ENCODE measurements at places on chromosomes 12 and 14.

GRCh38 chr12:103013741-103014300 lies 56.3 kb downstream of the ASCL1 start:
- no peak for DNase-seq

DNA sequence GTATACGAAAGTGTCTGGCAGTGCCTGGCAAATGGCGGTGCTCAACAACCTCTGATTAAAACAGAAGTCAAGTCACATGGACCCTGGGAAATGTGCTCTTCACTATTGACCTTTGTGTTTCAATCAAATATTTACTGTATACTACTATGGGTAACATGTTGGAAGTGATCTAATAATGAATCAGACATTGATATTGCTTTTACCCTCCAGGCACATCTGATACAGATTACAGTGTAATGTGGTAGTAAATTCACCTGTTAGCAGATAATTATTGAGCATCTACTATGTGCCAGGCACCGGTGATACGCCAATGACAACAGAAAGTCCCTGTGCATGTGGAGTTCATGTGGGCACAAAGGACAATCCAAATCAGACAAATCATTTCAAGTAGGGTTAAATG lies 63.1 kb downstream of the STON2 start:
- DNase-seq = no peak

- no peak for DNase-seq
These were observed 212.2 kb downstream of the DUSP6 start for GRCh38 chr12:89140141-89140540.

GRCh38 chr14:61098721-61099120 lies 117.7 kb downstream of the SLC38A6 start:
- DNase-seq = no peak

DNA sequence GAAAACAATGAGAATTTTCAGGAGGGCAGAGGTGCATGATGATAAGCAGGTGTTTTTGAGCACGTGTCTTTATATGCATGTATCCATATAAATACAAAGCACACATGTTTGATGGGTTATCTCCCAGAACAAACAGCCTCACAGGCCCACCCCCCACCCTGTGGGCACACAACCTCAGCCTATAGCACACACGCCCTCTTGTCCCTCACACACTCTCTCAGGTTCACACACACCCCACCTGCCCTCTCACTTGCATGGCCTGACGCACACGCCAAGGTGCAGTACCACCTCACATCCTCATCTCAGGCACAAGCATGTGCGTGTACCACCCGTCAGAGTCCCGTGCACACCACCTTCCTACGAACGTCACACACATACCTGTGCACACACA lies 8.6 kb upstream of the KRT8 start:
- no peak for DNase-seq

DNA sequence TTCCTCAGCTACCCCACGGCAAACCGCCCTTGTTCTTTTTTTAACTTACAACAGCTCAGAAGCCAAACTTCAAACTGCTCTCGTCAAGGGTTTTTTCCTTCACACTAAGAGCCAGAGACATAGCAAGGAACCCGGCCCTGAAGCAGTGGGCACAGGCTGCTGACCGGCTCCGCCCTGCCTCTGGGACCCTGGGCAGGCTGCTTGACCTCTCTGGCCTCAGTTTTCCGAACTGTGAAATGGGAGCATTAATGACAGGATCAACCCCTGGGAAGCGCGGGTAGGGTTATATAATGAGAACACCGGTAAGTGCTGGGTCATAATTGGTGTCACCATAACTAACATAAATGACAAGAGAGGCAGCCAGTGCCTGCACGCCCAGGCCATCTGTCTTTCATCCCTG lies 21.2 kb upstream of the FZD10 start:
- DNase-seq = no peak

DNA sequence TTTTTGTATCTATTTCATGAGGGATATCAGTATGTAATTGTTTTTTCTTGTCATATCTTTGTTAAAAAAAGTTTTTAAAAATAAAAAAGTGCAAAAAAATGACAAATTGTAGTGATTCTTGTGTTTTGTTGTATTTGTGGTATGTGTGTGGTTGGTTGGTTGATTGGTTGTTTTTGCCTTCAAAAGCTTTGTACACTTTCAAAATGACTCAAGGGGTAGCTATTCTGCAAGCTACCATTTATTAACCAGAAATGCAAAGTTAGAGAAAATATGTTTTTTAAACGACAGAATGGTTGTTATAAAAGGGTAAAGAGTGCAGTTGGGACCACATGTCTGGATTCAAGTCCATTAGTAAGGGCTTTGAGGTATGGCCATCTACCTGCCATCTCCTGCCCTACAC lies 119.3 kb downstream of the SLC35F4 start:
- no peak for DNase-seq

DNA sequence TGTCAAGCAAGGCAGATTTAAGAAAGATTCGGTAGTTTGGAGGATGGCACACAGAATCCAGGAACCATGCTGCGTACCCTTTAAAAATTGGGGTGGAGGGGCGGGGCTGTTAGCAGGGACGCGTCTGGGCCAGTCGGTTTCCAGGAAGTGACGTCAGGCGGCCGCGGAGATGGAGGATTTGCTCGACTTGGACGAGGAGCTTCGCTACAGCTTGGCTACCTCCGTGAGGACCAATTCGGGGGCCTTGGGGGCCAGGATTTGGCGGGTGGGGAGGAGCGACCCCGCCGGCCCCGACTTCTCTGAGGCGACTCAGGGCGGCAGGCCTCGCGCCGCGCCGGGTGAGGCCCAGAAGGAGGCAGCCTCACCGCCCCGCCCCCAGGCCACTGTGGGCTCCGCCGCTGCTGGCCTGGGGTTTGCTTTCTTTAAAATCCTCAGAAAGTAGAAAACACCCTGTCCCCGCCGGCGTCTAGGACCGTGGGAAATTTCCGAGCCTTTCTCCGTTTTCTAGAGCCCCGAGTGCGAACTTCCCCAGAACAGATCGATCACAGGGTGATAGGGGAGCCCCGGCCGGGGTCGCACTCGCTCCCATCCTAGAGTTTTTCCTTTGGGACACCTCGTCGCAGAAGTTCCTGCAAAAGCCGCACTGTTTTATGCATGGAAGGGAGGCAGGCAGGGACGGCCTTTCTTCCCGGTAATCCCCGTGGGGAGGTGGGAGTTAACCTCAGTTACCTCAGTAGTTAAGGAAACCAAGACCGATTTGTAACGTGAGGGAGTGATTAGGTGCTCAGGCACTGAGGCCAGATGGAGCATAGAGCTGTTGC lies at the start of gene IFT43:
Gene IFT43, plus strand, starts transcription at position 146 of the 821 bp plus-strand sequence. Its CDS starts 24 bp downstream, at position 170.
- DNase-seq = peak; percentile 90

DNA sequence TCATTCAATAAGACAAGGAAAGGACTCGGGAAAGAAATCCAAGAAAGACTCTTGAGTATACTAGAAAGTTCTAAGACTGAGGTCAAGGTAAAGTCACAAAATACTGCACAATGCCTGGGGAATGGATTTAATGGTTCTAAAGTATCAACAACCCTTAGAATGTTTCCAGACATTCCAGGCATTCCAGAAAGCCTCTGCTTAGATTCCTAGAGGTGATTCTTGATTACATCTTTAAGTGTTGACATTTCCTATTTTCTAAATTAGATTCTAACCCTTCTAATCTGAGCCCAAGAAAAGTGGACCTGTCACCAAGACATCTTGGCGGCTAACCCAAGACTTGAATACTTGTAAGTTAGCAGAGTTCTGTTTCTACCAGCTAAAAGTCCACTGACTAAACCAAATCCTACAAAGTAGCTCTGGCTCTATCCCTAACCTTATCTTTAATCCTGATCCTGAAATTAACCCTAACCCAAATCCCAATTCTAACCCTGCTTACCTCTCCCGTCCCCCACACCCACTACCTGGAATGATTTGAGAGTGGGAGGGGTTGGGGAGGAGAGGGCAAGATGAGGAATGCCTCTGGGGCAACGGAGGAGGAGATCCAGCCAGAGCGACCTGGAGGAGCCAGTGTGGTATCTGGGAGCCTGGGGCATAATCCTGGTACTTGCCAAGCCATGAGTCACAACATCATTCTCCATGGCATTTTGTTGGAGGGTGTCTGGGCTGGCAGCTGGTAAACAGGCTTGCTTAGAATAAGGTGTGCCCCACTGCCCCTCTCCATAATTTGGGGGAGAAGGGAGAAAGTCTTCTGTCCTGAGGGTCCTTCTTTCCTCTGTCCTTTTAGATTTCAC lies 93.4 kb upstream of the HOXC13 start:
- DNase-seq = no peak

DNA sequence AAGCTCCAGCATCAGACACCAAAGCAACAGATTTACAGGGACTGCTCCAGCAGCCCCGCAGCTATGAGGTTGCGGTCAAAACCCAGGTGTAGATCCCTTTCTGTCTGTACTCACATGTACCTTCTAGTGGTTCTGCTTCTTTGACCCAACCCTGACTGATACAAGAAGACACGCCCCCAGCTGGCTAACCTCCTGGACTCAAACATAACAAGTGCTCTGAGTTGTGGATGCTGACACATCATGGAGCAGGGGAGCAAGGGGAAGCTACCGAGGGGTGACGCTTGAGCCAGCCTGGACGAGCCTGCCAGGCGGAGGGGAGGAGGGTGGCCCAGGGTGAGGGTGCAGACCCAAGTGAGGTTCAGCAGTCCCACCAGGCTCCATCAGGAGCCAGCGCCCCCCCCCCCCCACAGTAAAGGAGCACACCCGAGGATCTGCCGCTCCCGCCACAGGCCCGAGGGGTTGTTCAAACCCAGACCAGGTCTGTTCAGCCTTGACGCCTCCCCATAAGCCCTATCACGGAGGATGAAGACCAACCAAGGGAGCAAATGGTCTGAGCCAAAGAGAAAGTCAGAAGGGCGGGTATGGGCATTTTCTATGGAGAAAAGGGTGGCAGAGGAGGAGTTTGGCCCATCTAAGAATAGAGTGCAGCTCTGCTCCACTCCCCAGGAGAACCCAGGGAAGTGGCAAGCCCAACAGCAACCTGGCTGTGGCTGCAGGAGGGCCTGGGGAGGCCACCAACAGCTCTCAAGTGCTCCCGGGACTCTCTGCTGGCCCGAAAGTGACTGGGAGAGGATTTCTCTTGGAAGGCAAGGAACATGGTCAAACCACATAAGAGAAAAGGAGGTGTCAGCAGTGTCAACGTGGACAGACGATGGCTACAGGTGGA lies 229.4 kb downstream of the BCL11B start:
- DNase-seq = no peak

GRCh38 chr12:131583090-131583712 lies 127.7 kb upstream of the SFSWAP start:
- DNase-seq = no peak

DNA sequence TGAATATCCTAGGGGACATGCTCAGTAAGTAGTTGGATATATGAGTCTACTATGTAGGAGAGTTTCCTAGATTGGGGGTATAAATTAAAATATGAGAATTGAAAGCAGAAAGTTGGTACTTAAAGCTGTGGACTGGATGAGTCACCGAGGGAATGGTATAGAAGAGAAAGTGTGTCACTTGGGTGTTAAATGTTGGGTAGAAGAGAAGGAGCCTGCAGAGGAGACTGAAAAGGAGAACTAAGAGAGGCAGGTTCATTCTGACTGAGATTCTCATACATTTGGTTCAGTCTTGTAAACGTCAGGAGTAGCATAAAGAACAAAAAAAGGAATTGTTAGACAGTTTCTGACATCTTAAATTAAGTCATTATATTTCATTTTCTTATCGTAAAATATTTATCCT lies 19.9 kb downstream of the LRRC9 start:
- no peak for DNase-seq

- DNase-seq = no peak
These were observed 33.9 kb downstream of the STON2 start for GRCh38 chr14:81366214-81366613.

DNA sequence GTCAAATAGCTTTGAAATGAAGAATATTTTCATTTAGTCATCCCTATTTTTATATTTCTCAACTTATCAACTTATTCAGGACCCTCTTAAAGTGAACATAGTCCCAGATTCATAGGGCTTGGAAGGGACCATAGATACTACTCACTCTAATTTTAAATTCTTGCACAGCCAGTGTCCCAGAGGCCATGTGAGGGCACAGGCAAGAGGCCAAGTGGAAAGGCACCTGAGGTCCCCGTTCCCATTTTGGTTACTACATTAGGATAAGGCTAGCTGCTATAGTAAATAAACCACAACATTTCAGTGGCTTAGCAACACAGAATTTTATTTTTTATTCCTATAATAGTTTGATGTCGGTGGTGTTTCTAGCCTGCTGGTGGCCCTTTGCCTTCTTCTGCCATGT lies 227.8 kb downstream of the SPTSSA start:
- no peak for DNase-seq

- peak; percentile 43 for DNase-seq
These were observed 10.1 kb upstream of the CACNA2D4 start for GRCh38 chr12:1928439-1929121.

DNA sequence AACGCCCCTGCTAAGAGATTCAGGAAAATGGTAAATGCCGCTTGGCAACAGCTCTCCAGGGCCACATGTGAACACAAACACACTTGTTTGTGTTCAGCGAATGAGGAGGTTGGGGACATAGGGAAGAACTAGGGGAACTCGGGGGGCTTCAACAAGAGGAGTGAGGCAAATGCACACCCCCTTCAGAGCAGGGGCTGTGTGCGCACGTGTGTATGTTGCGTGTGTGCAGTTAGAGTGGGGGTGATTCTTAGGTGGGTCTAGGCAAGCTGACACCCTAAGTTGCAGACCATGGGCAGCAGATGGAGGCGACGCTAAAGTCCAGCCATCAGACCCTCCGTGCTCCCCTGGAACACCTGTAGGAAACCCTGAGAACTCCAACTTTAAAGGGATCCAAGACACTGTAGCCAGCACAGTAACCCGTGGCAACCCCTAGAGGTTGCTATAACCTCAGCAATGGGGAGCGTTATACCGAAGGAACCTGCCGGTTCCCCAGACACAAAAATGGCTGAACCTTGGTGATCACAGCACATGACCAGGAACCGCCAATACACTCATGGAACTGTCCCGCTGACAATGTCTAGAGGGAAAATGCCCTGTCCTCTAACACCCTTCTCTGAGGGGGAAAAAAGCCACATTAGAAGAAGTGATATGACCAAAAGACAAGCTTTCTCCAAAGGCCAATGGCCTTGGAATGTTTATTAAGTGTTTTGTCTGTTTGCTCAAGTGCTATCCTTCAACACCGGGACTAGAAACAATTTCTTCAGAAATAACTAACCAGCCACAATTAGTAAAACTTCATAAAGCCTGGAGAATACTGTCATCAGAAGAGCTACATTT lies 86.5 kb upstream of the CEP83 start:
- DNase-seq = peak; percentile 73

- no peak for DNase-seq
These were observed 2.0 kb upstream of the EMP1 start for GRCh38 chr12:13194401-13195110.

- no peak for DNase-seq
These were observed 362.6 kb downstream of the DAD1 start for GRCh38 chr14:22226381-22226780.

DNA sequence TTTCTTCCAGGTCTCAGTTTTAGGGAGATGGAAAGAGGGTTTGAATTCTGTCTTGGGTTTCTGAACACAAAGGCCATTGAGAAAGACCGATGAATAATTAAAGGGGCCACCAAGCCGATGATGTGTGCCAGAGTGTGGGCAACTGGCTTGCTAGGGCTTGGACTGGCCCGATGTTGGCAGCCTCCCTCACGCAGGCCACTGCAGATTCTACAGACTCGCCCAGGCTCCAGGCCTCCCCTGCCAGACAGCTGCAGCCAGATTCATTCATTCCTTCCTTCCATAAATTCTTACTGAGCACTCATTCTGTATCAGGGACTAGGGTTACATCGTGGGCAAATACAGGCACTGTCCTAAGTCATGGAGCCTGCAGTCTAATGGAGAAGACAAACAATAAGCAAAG lies 34.9 kb downstream of the ACTN1 start:
- no peak for DNase-seq
